ENCODE measurements at places on chromosomes 13 and 19.

DNA sequence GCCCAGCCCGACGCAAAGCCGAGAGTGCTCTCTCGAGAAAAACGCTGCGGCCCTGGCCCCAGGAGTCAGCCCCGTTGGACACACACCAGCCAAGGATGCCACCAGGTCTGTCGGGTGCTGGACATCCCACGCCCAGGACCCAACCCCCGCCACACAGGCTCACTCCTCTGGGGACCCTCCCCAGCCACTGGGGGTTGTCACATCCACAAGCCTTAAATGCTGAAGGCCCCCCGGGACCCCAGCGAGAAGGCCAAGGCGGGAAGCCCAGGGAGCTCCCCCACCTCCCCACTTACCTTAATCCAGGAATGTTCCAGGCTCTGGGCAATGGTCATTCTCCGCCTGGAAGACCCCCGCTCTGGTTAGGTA is 11.2 kb downstream of the DAPK3 start:
- DNase-seq: no peak

- DNase-seq: peak; percentile 90
Observed at GRCh38 chr19:11339254-11340098, at the start of gene RAB3D. Gene RAB3D, minus strand, starts transcription at chr19:11339657. Its CDS starts 2,258 bp downstream, at chr19:11337399.

DNA sequence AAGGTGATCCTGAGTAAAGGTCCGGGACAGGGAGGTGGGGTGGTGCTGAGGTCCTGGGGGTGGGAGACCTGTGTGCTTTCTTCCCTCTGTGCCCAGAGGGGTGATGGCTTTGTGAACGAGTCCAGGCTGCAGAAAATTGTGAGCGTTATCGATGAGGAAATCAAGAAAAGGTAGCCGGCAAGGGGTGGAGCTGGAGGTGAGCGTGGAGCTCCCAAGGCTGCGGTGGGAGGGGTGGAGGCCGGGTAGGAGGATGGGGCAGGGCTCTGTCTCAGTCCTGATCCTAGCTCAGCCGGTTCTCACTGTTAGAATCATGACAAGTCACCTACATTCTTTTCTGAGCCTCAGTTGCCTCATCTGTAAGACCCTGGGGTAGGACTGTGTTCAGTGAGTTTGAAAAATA is 4.0 kb downstream of the SELENOV start:
- DNase-seq: peak; percentile 49

- DNase-seq: no peak
Observed at GRCh38 chr19:31351056-31351854, 2.0 kb upstream of the TSHZ3 start.

DNA sequence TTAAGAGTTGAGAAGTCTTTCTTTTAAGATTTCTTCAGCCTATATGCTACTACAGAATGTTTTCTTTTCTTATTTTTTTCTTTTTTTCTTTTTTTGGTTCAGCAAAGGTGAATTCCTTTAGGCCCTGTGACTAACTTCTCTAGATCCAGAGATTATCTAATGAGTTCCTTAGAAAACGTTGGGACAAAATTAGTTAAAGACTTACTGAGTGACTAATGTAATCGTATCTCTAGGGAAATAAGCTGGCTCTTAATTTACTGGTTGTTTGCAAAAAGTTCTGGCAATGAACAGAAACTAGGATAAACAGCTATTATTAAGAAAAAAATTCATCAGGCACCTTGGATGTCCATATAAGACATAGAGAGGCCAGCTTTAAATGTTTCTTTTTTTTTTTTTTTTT is 30.7 kb upstream of the CSNK1A1L start:
- DNase-seq: no peak
